ENCODE measurements at places on chromosomes 7 and 10.

- DNase-seq, result no peak
Observed at GRCh38 chr10:122678266-122678665, 21.4 kb downstream of the C10orf120 start.

GRCh38 chr10:16816830-16817124 is 447 bp downstream of the RSU1 start:
- DNase-seq, result no peak

GRCh38 chr7:148563583-148564274 is 26.8 kb upstream of the C7orf33 start:
- DNase-seq, result no peak

DNA sequence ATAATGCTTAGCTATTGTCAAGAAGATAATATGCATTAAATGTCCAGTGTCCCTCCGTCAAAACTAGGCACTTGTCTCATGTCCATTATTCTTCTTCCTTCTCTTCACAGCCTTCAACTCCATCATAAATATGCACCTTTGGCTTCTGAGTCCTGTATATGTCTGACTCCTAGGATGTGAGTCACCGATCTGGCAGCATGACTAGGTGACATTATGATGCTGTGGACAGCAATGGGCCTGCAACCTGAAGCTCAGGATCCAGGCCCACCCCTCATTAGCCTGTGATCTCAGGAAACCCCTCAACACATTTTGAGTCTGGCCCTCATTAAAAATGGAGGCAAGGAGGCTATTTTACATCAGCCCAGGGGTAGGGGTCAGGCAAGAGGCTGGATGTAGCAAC is 362.5 kb upstream of the ZMIZ1 start:
- DNase-seq, result no peak

DNA sequence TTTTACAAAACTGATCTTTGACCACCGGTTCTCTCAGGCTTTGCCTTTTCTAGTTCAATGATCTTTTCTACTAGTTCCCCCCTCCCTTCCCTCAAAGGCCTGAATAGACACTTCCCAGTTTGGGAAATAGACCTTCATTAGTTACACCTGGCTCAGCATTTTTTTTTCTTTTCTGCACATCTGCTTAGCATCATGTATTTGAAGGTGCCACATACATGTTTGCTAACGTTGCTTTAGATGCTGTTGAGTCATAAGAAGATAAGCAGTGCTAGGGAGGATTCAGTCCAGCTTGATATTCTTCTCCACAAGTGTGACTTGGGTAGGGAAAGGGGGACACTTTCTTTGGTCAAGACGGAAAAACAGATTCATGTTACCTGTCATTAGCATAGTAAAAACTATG is 78.3 kb downstream of the BICC1 start:
- DNase-seq, result no peak

DNA sequence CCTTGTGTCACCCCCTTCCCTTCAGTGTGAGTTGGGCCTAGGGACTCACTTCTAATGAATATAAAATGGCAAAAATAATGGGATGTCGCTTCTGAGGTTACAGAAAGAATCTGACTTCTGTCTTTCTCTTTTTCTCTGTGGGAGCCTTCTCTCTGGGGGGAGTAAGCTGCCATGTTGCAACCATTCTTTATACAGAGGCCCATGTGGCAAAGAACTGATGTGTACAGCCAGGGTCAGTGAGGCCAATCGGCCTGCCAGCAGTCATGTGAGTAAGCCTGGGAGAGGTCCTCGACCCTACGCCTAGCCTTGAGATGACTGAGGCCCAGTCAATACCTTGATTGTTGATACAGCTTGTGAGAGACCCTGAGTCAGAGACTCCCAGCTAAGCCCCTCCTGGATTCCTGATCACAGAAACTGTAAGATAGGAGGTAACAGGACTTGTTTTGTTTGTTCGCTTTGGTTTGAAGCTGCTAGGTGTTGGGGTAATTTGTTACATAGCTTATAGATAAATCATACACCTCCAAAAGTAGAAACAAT is 1.7 kb downstream of the TCAF1 start:
- DNase-seq, result no peak

GRCh38 chr7:104271948-104272347 is 56.5 kb upstream of the LHFPL3 start:
- no peak for DNase-seq

- DNase-seq, result no peak
Observed at GRCh38 chr7:39607865-39608264, 15.5 kb upstream of the RALA start.

DNA sequence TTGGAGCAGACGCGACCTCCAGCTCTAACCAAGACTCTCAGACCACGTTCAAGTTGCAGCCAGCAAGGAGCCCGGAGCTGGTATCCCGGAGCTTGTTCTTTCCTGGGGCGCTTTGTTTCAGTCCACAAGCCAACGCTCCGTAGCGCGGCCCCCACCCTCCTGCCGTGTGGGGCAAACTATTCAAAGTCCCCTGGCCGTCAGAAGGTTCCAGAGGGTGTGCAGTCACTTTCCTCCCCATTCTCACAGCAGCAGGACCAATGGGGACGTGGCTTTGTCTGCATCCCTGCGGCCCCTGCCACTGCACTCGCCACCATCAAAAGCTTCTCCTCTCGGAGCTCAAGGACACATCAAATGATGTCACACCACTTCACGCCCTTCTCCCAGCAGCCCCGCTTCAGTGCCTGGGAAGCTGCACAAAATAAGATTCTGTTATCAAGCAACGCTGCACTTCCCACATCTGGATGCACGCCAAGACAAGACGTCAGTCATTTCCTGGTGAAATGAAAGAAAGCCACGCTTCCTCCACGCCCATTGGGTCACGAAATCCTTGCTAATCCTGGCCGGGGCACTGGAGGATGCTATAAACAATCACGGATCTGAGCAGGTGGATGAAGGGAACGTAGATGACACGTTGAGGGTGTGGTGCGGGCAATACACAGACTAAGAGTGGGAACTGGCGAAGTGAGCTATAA is 348.2 kb downstream of the PTPRN2 start:
- peak; percentile 64 for DNase-seq

DNA sequence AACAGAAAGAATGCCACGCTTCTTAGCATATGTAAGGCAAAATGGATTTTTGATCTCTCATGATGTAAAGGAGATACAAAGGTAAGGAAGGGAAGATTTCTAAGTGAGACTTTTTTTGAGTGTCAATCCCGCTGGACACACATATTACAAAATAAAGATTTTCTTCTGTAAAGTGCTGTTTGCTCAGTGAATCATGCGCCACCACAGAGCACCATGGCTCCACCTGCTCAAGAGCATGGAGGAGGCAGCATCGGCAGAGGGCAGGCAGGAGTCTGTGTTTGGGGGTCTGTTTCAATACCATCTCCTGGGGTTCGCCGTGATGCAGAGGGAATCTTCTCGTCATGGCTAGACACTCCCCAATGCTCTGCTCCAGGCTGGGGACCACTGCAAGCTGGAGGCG is 83.5 kb downstream of the ALOX5 start:
- DNase-seq, result no peak

- DNase-seq, result no peak
Observed at GRCh38 chr7:157622000-157622399, 285.2 kb downstream of the DNAJB6 start.

DNA sequence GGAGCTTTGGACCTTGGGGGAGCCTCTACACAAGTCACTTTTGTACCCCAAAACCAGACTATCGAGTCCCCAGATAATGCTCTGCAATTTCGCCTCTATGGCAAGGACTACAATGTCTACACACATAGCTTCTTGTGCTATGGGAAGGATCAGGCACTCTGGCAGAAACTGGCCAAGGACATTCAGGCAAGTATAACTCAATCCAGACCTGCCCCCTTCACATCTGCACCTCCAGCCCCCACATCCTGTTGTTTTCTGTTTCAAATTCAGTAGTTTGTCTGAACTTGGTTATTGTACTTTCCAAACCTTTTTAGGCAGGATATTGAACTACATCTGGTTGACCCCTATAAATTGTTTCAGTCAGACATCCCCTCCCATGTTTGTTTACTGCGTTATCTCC is 62.4 kb upstream of the CC2D2B start:
- DNase-seq, result no peak

- no peak for DNase-seq
Observed at GRCh38 chr10:126736727-126737126, 66.2 kb upstream of the C10orf90 start.

- no peak for DNase-seq
Observed at GRCh38 chr10:15879663-15880062, 19.4 kb upstream of the MINDY3 start.

GRCh38 chr7:93894966-93895640 is 4.5 kb upstream of the TFPI2 start:
- no peak for DNase-seq

DNA sequence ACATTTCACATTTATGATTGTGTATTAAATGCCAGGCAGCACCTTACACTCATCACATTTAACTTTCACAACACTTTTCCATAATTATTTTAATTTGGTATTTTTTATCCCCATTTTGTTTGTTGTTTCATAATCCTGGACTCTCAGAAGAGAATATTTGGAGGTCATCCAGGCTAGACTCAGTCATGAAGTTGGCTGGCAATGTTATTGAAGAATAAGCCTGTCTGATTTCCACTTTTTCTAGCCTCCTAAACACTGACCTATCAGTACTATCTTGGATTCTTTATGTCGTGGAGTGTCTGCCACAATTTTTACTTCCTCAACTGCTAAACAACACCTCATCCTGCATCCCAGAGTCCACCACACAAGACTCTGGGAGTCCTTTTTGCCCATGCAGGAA is 372.3 kb upstream of the NRP1 start:
- no peak for DNase-seq

DNA sequence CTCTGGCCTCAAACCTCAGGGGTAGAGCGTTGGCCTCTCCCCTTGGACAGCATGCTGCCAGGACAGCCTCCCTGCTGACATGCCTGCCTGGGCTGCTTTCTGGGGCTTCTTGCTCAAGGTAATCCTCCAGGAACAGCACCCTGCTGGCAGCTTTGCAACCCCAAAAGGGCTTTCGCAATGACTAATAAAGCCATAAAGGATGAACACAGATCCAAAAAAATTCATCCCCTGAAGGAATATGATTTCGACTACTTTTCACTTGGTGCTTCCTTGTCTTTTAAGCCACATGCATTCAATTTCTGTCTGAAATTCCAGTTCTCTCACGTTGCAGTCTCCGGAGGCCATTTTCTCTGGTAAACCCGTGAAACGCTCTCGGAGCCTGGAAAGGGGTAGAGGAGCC is 15.1 kb upstream of the SH3PXD2A start:
- no peak for DNase-seq
